Activated CD8-positive, alpha-beta memory T cell treated with anti-CD3 and anti-CD28 coated beads for 24 hours (primary cell): ENCODE measurements at places on chromosomes 12 and 14.
A peak's percentile ranks its signal among the peaks of the same experiment; 100 is the strongest.

DNA sequence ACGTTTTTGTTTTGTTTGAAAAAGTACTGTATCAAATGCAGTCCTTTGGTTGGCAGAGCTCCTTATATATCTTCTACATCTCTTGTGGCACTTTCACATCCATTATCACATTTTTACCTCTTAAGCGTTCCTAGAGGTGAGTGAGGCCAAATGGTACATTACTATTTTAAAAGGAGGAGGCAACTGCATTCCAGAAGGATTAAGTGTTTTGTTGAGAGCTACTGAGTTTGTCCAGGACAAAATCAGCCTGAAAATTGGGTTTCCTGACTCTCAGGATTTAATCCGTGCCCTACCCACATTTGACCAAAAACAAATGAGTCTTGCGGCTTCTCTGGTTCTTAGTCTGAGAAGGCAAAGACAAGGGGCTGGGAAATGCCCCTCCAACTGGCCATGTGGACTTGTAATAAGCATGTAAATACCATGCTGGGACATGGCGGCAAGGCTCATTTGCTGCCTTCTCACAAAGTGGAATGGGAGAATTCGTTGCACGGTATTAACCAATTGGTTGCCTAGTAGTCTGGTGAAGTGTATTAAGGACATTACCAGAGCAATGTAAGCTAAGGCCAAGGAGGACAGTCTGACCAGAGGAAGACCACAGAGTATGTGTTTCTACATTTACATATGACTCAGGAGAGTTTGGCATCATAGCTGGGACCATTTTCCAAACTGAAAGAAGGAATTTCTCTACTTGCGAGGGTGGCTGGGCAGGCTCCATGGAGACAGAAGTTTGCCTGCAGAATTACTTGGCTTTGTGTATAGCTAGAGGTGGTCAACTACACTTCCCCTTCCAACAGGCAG, 175.8 kb upstream of the PLXNC1 start:
- no peak for DNase-seq

- DNase-seq: no peak
Observed at GRCh38 chr12:77377116-77377515, 311.7 kb upstream of the E2F7 start.

DNA sequence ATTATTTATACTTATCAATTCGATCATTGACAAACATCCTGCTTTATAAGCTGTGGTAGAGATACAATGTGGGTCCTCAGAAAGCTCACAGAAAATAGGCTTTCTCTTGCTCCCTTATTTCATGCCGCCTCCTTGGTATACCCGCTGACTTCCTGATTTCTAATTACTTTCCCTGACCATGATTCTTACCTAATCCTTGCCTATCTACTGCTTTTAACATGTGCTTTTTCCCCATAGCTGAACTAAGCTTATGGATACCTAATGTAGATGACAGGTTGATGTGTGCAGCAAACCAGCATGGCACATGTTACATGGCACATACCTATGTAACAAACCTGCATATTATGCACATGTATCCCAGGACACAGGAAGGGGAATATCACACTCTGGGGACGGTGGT, 65.1 kb downstream of the ITPR2 start:
- no peak for DNase-seq

GRCh38 chr12:131592972-131593371, 117.9 kb upstream of the SFSWAP start:
- DNase-seq: no peak

DNA sequence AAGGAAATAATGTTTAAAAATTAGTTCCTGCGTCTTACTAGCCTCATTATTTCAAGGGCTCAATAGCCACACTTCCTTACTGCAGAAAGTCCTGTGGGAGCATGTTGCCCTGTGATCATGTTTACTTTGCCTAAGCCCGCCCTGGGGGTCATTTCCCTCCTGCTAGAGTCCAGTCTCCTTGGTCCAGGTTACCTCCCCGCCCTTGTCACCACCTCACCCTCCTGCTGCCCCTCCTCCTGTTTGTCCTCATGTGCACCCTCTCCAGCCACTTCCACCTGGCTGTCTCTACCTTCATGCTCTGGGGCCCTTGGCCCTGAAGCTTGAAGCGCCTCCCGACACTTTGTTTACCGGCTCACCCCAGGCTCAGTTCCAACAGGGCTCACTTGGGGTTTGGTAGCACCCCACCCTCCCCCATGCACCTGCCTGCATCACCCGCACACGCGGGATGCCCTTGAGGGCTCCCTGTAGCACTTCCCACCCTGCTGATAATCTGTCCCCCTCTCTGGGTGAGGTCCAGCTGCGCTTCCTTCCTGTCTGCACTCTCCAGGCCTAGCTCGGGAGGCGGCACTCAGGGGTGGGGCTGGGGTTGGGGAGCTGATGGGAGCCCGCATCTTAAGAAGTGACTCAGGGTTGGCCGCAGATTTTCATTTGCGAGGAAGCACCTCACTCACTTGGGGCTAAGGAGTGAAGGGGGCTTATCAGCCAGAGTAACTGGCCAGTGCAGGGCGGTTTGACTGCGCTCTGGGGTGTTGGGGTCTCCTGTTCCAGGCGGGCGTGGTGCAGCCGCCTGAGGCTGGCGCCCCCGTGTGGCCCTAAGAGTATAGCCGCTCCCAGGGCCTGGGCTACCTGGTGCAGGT, 40.1 kb downstream of the SMIM41 start:
- DNase-seq: peak; percentile 72

DNA sequence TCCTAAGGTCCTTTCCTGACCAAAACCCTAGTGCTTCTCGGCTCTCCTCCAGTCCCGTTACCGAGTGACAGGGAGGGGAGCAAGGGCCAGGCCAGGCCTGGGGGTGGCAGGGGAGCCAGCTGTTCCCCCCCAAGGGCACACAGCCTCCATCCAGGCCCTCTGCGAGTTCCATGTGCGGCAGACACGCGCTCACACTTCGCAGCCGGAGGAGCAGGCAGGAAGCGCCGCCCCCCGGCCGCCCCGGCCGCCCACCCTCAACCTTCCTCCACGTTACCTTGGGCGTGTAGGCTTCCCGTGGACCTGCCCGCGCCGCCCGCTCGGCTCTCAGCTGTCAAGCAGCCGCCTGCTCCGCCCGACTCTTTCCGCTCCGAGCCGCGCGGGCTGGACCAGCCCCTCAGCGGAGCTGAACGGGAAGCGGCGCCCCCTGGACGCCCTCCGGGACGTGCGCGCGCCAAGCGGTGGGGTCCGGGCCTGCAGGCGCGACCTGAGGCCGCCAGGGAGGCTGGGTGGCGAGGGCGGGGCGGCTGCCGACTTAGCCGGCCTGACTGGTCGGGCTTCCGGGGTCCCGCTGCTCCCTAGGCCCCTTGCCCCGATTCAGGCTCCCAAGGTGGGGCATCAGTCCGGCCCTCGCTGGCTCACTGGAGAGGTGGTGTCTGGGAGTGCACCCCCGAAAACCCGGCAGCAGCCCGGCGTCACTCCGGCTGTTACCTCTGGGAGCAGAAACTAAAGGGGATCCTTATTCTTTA, at the start of gene CRACR2A:
Gene CRACR2A, minus strand, starts transcription at position 369 of the 746 bp plus-strand sequence. CDS start 56,110 bp downstream, outside the sequence.
- peak; percentile 95 for DNase-seq

DNA sequence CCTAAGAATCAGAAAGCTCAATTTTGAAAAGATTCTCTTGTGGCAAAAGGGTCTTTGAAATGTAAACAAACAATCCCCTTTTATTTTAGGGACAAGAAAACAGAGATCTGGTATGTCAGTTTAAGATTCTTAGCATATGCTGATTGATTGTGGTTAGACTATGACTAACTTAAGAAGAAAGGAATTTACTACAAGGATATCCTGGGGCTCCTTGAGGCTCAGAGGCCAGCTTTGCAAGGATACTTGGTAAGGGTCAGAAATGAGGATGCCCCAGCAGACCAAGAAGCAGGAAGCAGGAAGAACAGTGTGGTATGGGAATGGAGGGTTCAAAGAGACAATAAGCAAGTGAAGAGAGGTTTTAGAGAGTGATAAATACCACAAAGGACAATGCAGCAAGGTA, 474.6 kb downstream of the ETNK1 start:
- DNase-seq: no peak

- DNase-seq: no peak
Observed at GRCh38 chr12:132249689-132250478, 79.5 kb downstream of the GALNT9 start.

- no peak for DNase-seq
Observed at GRCh38 chr14:29391801-29392200, 535.8 kb downstream of the PRKD1 start.

DNA sequence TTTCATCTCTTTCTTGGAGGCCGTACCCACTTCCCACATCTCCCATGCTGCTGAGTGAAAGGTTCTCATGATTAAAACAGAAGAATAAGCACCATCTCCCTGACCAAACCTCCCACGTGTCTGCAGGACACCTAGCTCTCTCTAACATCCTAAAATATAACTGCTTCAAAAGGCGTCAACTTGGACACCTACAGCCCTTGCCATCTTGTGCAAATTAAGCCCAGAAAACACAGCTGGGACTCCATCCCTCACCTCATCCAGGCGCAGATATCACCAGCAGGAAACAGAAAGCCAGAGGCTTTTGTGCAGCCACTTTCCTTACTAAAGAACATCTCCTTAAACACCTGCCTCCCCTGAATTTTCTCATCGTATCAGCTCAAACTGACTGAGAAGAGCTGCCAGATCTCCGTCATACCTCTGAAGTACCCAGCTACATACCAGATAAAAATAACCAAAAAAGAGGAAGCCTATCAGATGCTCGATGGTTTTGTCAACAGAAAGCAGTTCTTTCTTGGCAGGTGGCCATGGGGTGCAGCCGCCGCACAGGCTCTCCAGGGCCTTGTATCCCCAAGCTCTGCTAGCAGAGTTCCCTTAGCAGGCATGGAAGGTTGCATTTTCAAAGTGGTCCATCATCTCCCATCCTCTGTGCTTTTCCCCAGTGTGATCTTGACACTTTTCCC, 28.8 kb downstream of the MAP3K9 start:
- DNase-seq: no peak

DNA sequence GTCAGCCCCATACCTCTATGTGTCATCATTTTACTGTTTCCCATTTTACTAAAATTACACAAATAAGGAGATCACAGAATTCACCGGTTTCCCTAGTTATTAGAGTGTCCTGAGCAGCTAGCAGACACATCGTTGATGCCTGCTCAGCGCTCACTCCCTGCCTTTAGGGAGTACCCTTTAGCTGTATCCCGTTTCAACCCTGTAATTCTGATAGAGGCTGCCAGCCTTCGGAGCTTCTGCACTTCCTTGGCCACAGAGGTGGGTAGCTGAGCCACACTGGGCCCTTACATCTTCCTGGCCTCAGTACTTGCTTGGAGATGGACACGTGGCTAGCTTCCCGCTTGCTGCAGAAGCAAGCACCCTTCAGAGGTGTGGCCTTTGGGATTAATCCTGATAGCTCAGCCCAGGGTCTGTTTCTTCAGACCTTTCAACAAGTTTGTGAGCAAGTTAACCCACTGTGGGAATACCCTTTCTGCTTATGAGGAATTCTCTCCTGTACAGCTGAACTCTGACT, 14.3 kb upstream of the FBXW8 start:
- DNase-seq: no peak

DNA sequence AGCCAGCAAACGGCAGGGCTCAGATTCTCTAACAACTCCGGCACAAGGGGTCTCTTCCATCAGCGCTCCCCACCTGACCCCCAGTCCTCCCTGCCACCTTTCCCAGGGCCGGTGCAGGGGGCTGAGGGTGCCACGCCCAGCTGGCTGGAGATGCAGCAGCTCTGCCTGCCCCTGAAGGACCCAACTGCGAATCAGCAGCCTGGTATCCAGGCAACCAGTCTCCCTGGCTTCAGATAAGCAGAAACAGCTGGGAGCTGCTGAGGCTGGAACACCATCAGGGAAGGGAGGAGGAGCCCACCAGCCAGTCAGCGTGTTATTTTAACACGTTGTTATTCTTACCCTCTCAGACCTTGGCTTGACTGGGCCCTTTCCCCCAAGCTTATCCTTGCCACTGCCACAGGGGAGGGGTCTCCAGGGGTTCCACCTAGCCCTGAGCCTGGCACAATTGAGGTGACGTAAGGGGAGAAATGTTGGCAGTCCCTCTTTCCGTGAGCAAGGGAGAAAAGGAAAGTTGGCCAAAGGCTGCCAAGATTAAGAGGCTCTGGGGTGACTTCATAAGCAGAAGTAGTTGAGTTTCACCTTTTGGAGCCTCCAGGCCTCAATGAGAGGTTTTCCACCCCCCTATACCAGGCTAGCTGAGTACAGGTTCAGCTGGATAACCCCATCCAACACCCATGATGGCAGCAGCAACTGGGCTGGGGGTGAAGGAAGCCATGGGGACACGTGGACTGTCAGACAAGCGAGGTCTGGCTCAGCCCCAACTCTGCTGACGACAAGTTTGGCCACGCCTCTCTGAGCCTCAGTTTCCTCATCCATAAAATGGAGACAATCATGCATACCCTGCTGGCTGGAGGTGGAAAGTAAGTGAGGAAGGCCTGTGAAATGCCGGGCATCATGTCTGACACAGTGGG, 91.1 kb downstream of the IRF2BPL start:
- DNase-seq: no peak

GRCh38 chr14:61644834-61645233, 50.5 kb upstream of the HIF1A start:
- no peak for DNase-seq

- DNase-seq: no peak
Observed at GRCh38 chr12:128449146-128449894, 182.3 kb downstream of the TMEM132C start.

DNA sequence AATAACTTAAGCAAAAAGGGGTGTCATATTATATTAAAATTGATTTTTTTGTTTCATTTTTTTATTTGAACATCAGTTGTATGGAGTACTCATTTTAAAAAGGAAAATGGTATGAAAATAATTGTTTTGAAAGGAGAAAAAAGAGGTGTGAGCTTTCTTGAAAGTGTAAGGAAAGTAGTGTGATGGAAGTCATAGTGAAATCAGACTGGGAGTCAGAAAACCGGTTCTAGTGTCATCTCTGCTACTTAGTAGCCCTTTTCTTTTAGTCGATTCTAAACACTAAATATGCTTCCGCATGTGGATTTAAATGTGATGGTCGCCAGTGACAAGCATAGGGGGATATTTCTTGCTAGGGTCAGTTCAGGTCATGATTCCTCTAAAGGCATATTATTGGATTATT, 1.8 kb upstream of the DYRK2 start:
- no peak for DNase-seq

GRCh38 chr14:65922142-65922541, 509.6 kb downstream of the FUT8 start:
- no peak for DNase-seq

DNA sequence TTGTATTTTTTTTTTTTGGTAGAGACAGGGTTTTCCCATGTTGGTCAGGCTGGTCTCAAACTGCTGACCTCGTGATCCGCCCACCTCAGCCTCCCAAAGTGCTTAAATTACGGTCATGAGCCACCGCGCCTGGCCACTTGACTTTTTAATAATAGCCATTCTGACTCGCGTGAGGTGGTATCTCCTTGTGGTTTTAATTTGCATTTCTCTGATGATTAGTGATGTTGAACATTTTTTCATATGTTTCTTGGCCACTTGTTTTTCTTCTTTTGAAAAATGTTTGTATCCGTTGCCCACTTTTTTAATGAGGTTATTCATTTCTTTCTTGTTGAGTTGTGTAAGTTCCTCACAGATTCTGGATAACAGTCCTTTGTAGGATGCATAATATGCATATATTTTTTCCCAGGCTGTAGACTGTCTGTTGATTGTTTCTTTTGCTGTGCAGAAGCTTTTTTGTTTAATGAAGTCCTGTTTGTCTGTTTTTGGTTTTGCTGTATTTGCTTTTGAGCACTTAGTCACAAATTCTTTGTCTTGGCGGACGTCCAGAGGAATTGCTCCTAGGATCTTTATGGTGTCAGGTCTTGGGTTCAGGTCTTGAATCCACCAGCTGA, 10.3 kb upstream of the PGAM5 start:
- no peak for DNase-seq
